LoVo (cell line): ENCODE measurements at places on chromosomes 7 and 10.
A peak's percentile ranks its signal among the peaks of the same experiment; 100 is the strongest.

DNA sequence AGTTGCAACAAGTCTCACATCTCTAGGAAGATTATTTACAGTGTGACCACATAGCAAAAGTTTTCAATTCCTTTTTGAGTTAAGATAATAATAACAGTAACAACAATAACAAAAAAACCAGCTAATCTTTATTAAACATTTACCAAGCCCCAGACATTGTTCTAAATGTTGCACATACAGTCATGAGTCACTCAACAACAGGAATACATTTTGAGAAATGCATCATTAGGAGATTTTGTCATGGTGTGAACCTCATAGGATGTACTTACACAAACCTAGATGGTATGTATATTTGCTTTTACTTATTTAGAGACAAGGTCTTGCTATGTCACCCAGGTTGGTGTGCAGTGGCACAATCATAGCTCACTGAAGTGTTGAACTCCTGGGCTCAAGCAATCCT is 52.0 kb downstream of the SPAM1 start:
- no peak for DNase-seq

DNA sequence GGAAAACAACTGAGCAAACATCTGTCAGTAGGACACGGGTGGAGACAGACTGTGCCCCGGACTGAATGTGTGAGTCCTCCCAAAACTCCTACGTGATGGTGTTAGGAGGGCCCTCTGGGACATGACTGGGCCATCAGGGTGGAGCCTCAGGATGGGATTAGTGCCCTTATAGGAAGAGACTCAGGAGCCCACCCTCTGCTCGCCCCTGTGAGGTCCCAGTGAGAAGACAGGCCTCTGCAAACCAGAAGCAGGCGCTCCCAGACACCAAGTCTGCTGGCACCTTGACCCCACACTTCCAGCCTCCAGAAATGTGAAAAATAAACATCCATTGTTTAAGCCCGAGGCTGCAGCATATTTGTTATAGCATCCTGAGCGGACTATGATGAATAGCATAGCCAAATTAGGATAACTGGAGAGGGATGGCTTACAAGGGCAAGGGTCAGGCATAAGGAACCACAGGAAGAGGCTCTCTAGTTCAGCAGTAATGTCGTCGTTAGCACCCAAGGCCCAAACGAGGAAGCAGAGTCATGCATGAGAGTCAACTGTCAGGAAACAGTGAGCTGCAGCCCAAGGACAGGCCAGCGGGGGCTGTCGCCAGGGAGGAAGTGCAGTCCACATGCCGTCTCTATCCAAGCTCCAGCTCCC is 50.6 kb downstream of the PTPRN2 start:
- DNase-seq = no peak

DNA sequence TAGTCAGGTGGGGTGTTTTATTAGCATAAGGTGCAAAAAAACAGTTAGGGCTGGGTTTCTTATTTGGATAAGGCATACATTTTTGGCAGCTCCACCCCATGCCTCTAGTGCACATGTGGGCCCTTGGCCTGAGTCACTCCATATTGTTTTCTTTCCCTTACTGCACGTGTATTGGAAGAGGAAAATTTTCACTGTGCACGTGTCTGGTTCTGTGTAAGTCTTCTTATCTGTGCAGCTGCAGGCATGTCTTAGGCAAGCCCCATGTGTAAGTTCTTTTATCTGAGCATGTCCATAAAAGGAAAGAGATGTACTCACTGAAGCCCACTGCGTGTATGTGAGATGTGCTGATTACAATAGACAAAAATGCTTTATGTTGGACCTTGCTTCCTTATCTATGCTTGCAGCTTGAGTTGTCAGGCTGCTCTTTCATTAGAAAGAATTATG is 540.3 kb upstream of the IGFBP3 start:
- DNase-seq = no peak

GRCh38 chr7:130971297-130971696 is 237.3 kb upstream of the KLF14 start:
- no peak for DNase-seq

DNA sequence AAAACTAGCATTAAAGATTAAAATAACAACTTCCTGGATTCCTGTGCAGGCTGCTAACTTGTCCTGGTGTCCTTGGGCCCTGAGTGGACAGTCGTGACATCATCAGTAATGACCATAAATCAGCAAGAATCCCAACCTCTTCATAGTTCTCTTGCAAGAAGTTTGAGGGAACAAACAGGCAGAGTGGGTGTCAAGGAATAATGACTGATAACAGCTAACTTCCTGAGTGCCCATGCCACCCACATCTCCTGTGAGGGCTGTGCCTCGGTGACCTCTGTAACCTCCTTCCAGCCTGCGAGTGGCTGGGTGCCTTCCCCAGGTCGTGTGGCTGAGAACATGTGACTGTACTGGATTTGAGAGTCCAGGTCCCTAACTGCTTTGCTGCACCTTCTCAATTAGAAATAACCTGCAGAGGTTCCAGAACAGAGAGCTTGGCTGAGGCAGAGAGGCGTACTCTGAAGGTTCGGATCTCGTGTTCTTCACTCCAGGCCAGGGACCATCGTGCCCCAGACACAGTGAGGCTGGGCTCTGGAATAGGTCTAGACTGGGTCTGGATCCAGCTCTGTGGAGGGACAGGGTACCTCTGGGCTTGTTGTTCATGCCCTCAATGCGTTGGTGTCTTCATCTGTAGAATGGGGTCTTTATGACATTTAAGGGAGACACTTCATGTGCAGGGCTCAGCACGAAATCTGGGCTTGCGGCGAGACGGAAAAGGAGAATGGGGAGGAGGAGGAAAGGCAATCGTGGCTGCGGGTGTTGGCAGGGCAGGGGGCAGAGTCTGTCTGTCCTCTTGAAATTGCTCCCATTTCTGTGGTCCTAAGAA is 313.1 kb upstream of the ZNF32 start:
- DNase-seq = no peak

GRCh38 chr7:113368256-113368655 is 249.9 kb upstream of the SMIM30 start:
- DNase-seq = no peak

- no peak for DNase-seq
These were observed 35.9 kb downstream of the BLNK start for GRCh38 chr10:96235326-96236089.

GRCh38 chr7:73742753-73743641 is 4.4 kb upstream of the ABHD11 start:
- peak; percentile 97 for DNase-seq

DNA sequence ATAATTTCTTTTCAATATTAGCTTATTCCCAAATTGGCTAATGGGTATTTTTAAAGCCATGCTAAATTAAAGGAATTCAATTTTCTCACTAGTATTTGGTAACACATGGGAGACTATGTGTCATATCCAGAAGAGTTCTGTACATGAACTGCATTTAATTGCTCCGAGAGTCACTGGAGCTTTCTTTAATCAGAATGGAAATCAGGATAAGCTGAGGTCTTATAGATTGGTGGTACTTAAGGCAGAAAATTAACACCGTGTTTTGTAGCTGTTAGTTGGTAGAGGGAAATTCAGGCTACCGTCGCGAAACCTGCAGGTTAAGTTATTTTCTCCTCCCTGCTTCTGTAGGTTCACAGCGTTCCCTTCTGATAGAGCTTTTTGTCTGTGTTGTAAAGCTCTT is at the start of gene WEE2:
Gene WEE2, plus strand, starts transcription at position 3 of the 400 bp plus-strand sequence. CDS start 406 bp downstream, outside the sequence.
- DNase-seq = no peak

GRCh38 chr7:30460246-30460633 is 18.3 kb downstream of the NOD1 start:
- no peak for DNase-seq

- no peak for DNase-seq
These were observed 580.5 kb downstream of the REEP3 start for GRCh38 chr10:64101606-64102263.

- no peak for DNase-seq
These were observed 83.8 kb downstream of the FAM204A start for GRCh38 chr10:118258285-118258684.

DNA sequence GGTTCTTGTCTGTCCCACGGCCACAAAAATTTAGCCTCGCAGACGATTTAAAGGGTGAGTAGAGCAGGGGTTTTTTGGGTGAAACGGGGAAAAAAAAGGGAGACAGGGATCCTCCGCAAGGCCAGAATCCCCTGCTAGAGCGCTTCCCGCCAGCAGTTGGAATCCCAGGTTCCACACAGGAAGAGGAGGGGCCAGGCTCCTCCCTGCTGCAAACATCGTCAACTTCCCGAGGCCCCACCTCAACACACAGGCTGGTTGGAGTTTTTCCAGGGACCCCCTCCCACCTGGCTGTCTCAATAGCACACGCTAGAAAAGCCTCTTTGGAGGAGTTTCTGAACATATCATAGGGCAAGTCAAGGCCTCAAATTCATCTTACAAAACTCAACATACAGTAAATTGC is 112.7 kb downstream of the MTERF1 start:
- DNase-seq = no peak

- DNase-seq = peak; percentile 49
These were observed at the start of gene PWWP2B for GRCh38 chr10:132397036-132397541. TSS of gene PWWP2B (plus strand) at chr10:132397200. CDS start at chr10:132397227, 27 bp downstream.

DNA sequence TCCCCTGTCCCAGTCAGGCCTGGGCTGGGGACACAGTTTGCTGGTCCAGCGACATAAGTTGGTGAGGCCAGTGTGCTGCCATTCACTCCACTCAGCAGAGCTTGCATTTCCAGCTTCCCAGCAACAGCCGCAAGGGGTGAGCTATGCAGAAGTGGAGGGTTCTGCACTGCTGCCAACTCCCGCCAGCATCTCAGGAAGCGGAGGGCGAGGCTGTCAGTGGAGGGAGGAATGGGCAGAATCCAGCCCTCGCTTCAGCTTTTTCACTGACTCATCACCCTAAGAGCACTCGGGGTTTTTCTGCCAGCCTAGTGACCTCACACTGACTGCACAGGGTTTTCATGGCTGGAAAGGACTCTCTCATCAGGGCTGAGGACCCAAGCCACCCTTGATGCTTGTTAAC is 625.1 kb upstream of the MKI67 start:
- DNase-seq = no peak

GRCh38 chr7:158971214-158971613 is 114.9 kb downstream of the DYNC2I1 start:
- no peak for DNase-seq

GRCh38 chr10:120571266-120571665 is 114.2 kb downstream of the PLPP4 start:
- no peak for DNase-seq

GRCh38 chr7:98163704-98164494 is 47.3 kb upstream of the BHLHA15 start:
- DNase-seq = peak; percentile 54

DNA sequence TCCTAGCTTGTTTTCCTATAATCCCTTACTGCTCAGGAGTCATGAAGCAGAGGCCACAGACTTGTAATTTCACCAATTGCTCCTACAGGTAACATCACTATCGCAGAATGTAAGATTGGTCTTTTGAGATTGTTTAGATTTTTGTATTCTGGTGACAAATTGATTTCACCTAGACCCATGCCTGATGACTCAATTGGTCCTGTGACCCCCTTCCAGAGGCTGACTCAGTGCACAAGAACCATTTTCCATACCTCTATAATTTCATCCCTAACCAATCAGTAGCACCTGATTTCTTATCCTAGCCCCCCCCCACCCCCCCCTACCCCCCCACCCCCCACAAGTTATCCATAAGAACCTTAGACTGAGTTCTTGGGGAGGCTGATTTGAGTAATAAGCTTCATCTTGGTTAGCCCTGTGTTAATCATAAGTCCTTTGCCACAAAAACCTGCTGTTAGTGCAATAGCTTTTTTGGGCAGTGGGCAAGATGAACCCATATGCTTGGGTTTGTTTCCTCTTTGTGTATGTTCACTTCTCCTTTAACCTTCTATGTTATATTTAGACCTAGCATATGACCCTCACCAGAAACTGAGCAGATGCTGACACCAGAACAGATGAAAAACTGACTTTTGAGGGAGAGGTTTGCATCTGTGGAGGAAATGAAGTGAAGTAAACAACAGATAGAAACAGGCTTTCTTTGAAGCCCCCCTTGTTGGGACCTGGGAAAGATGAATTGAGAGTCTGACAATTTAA is 187.1 kb downstream of the KIF20B start:
- no peak for DNase-seq

DNA sequence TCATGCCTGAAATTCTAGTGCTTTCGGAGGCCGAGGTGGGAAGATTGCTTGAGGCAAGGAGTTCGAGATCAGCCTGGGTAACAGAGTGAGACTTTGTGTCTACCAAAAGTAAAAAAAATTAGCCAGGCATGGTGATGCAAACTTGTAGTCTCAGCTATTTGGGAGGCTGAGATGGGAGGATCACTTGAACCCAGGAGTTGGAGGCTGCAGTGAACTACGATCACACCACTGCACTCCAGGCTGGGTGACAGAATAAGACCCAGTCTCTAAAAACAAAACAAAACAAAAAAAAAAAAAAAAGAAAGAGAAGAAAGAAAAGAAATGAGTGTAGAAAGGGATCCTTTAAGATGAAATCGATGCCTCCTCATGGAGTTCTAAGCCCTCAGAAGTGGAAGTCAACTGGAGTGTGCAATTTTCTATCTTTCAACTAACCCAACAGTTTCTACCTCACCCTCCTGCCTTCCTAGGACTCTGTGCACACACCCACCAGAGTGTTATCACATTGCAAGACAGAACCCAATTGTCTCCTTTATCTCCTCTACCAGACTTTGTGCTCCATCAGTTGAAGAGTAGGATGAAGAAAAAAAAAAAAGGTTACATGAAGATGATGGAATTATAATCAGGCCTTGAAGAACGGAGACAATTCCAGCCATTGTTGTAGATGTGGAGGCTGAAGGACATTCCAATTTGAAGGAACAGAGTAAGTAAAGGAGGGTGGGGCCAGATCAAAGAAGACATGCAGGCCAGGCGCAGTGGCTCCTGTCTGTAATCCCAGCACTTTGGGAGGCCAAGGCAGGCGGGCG is 26.9 kb downstream of the NYAP1 start:
- DNase-seq = no peak

- DNase-seq = peak; percentile 41
These were observed 17.8 kb upstream of the LCOR start for GRCh38 chr10:96814264-96814663.

- peak; percentile 97 for DNase-seq
These were observed at the start of gene FKBP9 for GRCh38 chr7:32957326-32958045. TSS of gene FKBP9 (plus strand) at chr7:32957440. CDS start at chr7:32957574, 134 bp downstream.

DNA sequence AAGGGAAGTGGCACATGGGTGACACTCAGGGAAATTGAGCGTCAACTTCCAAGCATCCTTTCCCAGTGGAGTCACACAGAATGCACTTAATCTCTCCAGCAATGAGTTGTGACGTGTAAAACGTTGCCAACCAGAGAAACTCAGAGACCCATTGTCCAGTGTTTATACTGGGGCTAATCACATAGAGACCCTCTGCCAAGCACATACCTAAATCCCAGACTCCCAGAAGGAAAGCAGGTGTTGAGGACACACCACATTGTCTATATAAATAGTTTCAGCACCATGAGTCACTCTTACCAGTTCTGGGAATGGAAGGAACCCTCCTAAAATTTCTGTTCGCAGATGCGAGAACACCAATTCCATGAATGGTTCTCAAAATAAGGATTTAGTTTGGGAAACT is 76.4 kb upstream of the BET1 start:
- no peak for DNase-seq

- no peak for DNase-seq
These were observed 98.9 kb upstream of the ARHGAP21 start for GRCh38 chr10:24822590-24822989.

DNA sequence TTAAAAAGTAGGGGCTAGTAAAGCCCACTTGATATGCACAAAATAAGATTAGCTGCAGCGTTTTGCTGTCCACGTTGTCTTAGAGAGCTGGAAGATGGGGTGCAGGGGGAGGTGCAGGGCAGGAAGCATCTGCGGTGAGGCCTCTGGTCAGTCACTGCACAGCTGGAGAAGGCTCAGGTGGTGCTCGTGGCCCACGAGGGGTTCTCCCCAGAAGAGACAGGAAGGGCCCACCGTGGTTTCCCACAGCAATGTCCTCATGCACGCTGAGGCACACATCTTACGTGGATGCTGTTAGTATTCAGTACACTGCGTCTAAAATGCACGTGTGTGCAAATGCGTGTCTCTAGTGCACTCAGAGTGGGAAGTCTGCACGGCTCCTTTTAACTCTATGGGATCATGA is 582.1 kb downstream of the PTPRN2 start:
- no peak for DNase-seq
